C1 segment of cervical spinal cord (tissue), 14 donors: ENCODE measurements at places on chromosomes 13 and 19.

- no peak for DNase-seq
Observed at GRCh38 chr19:29893606-29894284, 48.3 kb upstream of the URI1 start.

GRCh38 chr13:99542788-99543406 lies 41.6 kb downstream of the TM9SF2 start:
- no peak for DNase-seq

DNA sequence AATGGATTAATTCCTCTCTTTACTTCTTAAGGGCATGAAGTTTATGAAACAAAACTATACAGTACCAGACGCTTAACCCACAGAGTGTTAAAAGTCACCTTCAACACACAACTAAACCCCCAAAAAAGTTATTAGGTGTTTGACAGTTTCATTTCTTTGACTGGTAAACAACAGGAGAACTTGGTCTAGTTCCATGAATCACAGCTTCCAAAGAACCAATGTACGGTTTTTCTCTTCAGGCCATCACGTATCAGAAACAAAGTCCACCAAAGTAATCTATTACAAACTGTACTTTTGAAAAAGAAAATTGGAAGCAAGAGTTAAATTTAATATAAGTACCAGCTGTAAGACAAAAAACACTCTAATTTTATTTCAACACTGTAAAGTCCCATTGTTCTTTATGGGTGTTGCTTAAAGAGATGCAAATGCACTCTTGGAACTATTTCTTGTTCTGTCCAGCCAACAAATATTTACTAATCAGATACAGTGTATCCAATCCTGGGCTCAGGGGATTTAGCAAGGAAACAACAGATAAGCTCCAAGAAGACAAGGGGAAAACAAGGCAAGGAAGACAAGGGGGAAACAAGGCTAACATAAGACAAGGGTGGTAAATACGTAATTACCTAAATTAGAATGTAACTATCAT lies 149.2 kb downstream of the ABCC4 start:
- DNase-seq: no peak

DNA sequence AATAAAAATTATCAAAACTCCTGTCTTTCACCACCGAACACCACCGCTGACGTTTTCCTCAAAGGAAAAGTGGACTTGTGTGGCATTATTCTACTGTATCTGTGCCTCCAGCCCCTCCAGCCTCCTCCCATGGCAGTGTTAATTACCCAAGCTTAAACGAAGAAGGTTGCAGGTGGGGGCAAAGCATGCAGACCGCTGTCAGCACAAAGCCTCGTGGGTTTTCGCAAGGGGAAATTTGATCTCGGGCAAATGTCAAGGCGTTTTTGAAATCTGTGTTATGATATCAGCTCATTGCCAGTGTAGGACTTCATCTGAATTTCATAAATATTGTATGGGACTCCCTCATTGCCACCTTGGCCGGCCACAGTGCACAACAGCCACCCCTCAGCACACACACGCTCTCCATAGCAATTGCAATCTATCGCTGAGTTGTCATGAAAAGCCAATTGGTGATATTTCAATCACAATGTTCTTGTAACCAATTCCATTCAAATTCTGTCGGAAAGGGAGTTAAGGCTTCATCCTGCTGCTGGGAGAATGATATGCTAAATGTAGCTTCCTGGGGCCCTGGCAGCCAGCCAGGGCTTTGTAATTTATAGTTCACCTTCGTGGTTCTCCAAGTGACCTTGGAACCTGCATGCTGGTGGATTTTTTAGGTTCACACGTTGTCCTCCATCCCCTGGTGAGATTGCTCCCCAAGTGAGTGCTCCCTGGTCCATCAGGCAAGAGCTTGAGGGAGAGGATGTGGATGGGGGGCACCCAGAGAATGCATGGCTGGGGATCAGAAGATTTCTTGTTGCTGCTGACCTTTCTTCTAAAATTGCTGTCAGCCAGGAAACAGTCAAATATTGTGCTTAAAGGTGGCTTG lies 16.6 kb downstream of the CHST8 start:
- no peak for DNase-seq

DNA sequence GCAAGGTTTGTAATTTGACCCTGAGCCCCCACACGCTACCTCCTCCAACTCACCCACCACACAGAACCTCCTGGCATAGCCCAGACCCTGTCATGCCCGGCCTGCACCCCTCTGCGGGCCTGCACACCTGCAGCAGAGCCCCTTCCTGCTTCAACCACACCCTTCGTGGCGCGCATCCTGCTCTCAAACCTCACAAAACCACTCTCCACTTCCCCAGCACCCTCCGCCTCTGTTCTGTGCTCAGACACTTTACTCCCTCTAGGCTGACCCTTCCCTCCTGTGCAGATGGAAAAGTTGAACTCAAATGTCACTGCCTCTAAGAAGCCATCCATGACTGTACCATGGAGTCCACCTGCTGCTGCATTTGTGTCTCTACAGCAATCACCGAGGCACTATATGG lies 28.5 kb downstream of the FAAP24 start:
- DNase-seq: no peak

DNA sequence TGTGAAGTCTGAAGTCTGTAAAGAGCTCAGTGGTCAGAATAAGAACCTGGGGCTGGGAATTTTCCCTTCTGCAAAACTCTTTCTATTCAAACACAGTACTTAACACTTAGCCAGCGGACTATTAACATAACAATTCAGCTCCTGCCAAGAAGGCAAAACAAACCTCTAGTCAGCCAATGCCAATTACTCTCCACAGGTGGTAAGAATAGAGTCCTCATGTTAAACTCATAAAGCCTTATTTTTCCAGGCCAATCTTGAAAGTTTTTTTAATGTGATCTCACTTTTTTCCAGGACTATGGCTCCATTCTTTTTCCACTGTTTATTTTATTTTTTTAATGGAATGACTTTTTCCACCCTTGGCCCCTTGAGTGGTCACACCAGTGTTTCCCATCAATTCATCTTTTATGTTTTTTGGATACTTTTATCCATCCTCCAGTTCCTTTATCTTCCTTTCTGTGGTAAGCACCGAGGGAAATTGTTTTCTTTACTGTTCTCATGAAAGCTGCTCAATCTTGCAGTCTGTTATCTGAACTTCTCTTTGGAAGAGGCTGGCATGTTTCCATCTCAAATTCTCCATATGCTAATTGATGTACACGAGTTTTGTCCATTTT lies 217.3 kb downstream of the LHFPL6 start:
- no peak for DNase-seq

DNA sequence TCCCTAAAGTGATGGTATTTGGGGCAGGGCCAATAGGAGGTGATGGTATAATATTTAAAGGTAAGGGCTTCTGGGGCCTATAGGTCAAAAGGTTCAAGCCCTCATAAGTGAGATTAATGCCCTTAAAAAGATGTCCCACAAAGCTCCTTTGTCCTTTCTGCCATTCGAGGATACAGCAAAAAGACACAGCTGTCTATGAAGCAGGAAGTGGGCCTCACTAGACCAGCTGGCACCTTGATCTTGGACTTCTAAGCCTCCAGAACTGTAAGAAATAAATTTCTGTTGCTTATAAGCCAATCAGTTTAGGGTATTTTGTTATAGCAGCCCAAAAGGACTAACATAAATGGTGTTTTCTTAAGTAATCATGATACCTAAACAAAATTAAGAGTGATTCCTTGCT lies 27.2 kb upstream of the POU4F1 start:
- no peak for DNase-seq

- DNase-seq: no peak
Observed at GRCh38 chr19:45078390-45079062, 534 bp upstream of the GEMIN7 start.

- no peak for DNase-seq
Observed at GRCh38 chr13:97249093-97249795, 27.1 kb downstream of the MBNL2 start.

GRCh38 chr19:4636151-4636717 lies 3.1 kb upstream of the TNFAIP8L1 start:
- DNase-seq: peak; percentile 71

- no peak for DNase-seq
Observed at GRCh38 chr19:49807058-49807903, 5.8 kb downstream of the FUZ start.
